ENCODE measurements at places on chromosomes 3 and 15.

DNA sequence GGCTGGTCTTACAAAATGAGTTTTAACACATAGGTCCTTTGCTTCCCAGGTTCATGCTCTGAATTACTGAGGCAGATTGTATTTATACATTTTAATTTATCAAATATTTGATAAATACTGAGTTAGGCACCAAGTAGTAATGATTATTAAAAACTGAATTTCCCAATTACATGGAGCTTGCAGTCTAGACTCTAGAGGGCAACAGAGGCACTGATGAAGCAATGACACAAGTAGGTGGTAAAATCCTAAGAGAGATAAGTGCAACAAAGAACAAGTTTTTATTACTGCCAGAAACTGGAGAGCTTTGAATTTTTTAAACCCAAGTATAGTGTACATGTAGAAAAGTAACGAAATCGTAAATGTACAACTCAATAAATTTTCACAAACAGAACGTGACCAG lies 406.2 kb upstream of the RARB start:
- DNase-seq, result no peak

DNA sequence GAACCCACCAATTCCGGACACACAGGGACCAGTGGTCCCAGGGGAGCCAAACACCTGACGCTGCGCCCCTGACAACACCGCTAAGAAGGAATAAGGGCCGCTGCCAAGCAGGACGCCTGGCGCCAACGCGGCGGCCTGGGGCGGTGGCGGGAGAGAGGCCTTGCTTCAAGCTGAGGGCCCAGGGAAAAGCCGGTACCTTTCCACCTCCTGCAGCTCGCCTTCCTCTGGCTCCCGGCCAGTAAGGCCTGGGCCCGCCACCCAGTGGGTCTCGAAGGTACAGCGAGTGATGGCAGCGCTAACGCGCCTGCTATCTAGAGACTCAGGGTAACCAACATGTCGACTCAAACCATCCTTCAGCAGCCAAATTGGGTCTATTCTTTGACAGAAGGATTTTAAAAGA lies 1074.1 kb downstream of the SI start:
- DNase-seq, result no peak

- DNase-seq, result no peak
These were observed 7.4 kb downstream of the PRC1 start for GRCh38 chr15:90986790-90987507.

DNA sequence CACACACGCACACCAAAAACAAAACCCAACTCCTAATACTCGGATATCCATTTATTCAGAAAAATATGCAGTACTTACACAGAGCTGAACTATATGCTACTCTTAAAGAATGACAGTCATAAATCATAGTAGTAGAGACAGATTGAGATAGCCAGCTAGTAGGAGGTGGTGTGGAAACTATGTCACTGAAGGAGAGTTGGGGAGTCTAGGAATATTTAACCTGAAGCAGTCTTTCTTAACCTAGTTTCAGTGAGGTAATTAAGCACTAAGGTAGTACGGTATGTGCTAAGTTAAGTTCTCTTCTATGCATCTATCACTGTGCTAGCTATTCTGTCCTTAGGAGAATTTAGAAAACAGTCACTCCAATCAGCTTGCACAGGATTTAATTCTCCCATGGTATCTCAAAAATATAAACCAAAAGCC lies 54.2 kb downstream of the ANKRD28 start:
- no peak for DNase-seq

DNA sequence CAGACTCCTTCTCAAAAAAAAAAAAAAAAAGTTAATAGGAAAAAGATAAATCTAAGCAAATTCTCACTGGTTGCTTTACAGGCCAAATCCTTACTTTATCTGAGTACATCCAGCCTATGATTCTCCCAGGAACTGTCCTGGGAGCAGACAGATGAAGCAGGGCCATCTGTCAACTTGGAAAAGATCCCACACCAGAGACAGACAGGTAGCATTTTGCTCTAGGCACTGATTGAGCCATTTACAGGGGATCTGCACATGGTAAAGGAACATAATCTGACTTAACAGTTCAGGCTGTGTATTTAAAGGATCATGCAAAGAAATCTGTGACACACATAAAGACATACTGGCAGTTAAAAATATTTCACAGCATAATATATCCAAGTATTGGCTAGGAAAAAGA lies 1006.5 kb downstream of the TBL1XR1 start:
- DNase-seq, result no peak

GRCh38 chr15:31238906-31239305 lies 87.7 kb upstream of the KLF13 start:
- DNase-seq, result no peak

DNA sequence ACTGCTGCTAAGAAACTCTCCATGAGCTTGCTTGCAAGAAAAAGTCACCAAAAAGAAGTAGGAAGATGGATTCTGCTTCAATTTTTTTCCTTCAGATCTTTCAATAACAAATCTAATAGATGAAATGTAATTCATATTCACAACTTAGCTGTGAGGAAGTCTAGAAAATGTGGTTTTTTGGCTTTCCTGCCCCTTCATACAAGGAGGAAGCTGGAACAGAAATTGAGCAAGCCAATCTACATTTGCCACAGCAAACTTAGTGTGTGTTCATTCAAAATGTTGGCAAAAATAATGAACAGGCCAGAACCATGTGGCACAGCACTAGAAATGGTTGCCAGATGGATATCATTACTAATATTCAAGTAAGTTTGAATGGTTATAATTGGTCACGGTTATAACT lies 93.2 kb upstream of the NEDD4 start:
- DNase-seq, result no peak

DNA sequence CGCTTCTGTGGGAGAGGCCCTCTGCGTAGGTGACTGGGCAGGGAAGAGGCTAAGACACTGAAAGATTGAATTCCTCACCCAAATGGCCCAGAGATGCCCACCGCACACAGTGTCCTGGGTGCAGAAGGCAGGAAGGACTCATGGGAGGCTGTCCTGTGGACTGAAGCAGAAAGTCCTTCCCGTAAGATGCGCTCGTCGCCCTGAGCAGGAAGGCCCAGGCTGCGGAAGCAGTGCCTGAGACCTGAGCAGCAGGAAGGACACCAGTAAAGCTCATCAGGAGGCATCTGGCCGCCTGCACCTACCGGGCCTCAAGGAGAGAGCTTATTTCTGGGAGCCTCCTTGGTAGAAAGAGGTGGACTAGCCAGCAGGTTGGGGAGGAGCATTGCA lies 3.3 kb downstream of the PAK6 start:
- DNase-seq, result no peak

- DNase-seq, result no peak
These were observed 181.0 kb downstream of the SI start for GRCh38 chr3:164897342-164897741.

DNA sequence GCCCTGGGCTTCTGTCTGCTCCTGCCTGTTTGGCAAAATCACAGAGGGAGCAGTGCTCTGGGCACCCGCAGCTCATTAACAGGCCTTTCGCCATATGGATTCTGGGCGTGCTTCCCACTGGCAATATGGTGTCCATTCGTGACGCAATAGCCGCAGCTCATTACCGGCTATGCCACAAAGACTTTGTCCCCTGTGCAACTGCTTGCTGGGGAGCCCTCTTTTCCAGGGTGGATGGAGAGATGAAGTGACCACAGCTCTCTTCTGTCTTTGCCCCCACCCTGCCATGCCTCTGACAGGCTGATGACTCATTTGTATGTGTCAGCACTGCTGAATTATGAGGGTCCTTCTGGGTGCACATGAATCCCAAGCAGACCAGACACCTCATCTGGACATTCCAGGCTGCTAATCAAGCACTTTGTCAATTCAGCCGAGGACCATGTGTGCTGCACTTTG lies 214.3 kb upstream of the FEZF2 start:
- peak; percentile 86 for DNase-seq

DNA sequence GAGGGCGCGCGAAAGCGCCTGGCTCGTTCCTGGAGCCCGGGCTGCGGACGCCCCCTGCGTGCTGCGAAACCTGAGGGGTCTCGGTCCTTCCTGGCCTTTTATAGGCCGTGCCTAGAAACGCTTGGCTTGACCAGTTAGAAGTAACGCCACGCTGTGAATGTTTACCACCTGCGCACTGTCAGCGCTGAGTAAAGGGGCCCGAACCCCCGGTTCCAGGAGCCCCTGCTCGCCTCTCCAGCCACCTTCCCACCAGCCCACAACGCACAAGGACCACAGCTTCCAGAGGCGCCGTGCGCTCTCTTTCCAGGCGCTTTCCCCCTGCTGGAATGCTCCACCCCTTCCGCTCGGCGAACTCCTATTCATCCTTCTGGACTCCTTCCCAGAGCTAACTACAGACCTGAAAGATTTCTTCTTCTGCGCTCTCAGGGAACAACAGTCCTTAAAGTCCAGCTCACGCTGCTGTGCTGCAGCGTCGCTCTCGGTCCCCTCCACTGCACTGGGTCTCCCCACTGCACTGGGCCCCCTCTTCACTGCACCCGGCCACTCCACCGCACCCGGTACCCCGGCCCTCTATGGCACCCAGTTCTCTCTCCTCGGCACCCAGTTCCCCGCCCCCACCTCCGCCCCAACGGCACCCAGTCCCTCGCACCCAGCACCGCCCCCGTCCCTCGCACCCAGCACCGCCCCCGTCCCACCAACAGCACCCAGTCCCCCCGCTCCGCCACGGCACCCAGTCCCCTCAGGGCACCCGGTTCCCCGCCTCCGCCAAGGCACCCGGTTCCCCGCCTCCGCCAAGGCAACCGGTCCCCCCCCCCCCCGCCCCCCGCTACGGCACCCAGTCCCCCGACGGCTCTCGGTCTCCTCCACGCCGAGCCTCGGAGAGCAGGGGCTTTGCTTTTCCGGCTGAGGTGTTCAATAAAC lies 69.8 kb downstream of the SQOR start:
- no peak for DNase-seq

- DNase-seq, result no peak
These were observed 14.1 kb upstream of the CCR8 start for GRCh38 chr3:39315420-39315819.

DNA sequence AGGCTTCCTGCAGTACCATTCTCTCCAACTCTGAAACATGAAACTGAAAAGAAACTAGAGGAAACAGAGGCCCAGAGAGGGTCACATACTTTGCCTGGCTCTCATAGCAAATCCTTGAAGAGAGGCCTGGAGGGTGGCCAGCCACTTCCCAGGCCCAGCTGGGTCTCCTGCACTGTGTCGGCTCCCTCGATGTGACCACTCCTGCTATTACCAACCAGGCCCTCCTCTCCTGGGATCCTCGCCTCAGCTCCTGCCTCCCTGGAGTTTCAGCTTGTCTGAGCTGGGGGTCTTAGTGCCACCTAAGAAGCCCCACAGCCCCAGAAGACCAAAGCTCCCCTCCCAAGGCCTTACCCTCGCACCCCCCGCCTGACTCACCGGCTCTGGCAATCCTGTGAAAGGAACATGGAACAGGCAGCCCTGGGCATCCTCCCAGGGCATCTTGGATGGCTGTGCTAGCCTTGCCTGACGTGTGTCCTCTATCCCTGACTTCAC lies 4.6 kb downstream of the LOXL1 start:
- no peak for DNase-seq

- DNase-seq, result peak; percentile 81
These were observed 152.9 kb downstream of the TPRG1 start for GRCh38 chr3:189324538-189325138.

- no peak for DNase-seq
These were observed 17.8 kb downstream of the PDCD10 start for GRCh38 chr3:167716920-167717319.

GRCh38 chr3:160841455-160841854 lies 85.4 kb downstream of the PPM1L start:
- no peak for DNase-seq

DNA sequence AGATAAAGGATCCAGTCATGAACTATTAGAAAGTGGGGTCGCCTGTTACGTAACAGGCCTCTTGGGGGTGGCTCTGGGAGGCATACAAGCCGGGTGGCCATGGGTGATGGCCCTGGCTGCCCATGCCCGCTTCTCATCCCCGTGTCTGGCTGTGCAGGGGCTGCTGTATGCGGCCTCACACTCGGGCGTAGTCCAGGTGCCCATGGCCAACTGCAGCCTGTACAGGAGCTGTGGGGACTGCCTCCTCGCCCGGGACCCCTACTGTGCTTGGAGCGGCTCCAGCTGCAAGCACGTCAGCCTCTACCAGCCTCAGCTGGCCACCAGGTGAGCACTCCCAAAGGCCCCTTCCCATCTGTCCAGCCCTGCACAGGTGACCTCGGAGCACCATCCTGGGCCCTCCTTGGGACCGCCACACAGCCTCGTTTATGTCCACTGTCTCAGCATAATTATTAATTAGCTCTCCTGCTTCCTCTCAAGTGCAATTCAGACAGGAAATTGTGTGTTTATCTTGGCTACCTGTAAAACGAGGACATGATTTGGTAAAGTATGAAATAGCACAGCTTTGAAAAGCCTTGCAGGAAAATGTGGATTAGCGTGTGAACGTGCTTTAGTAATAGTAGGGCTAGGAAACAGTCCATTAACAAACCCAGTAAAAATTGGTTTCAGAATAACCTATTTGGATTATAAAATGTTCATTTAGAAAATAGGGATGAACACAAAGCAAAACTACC lies 8.1 kb downstream of the CIB1 start:
- DNase-seq, result no peak

DNA sequence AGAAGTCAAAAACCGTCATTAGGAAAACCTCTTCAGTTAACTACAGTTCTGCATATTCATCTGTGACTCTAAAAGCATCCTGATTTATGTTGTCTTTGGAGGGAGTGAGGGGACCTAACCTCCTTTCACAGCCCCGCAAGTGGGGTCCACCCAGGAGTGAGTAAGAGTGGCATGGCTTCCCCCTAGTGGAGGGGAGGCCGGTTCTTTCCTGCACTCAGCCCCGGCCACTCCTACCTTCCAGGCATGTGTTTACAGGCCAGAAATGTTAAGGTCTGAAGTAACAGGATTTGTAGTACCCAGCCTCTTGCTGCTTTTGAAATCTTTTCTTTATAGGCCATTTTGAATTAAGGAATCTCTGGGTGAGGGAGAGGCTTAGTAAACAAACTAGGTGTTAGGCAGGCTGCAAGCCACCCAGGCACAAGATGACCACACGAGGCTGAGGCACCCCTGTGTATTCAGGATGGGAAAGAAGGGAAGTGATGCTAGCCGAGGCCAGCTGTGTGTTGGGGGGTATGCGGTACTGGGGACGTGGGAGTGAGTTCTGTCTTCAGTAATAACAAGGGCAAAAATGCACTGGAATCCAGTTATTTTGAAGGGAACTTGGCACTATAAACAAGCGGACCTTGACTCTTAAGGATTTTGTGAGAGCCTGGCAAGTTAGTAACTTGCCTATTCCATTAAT lies 50.5 kb downstream of the CTDSPL start:
- DNase-seq, result no peak

DNA sequence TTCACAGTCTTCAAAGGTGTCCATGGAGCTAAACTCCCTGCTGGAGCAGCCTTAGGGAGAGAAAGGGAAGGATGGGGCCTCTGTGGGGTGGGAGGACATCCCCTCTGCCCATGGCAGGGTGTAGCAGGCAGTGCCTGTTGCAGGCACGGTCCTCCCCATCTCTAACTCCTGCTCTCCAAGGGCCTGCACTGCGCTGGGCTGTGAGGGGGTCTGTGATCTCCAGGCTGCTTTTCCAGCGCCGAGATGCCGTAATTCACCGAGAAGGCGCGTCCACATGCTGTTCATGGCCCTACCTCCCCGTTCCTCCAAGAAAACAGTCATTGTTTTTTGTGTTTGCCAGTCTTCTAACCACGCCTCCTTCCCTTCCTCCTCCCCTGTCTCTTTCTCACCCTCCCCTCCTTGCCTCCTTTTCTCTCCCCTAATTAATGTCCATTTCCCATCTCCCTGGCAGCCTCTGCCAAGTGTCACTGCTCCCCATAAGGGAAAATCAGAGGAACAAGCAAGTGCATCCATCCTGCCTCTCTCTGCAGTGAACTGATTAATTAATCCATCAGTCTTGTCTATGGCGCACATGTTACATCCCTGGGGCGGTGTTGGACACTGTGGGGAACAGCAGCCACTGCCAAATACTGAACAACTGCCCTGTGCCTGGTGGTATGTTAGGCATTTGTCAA lies 17.7 kb upstream of the LAMP3 start:
- DNase-seq, result no peak

GRCh38 chr15:77517579-77517978 lies 96.9 kb downstream of the HMG20A start:
- DNase-seq, result no peak
